ENCODE measurements at places on chromosomes 3 and 15. TPM values are rescaled to one million over a fixed set of nuclear protein-coding genes. Genes with fewer than 3 reads are reported as not detected.

GRCh38 chr15:38024293-38025091 is 90.1 kb downstream of the TMCO5A start:
- no peaks in the 10 kb centered on the region for H3K36me3 ChIP-seq
- H3K4me1 ChIP-seq: no peaks in the 10 kb centered on the region
- H3K27me3 ChIP-seq: no peaks in the 10 kb centered on the region

- H3K27ac ChIP-seq: no peak overlapping the region
- no peaks in the 10 kb centered on the region for H3K36me3 ChIP-seq
- H3K4me1 ChIP-seq: no peaks in the 10 kb centered on the region
- H3K27me3 ChIP-seq: no peaks in the 10 kb centered on the region
Observed at GRCh38 chr3:125087768-125088391, 32.1 kb upstream of the HEG1 start.

GRCh38 chr3:186691676-186692075 is 25.5 kb upstream of the KNG1 start:
- no peak for DNase-seq
- no peaks in the 10 kb centered on the region for H3K27me3 ChIP-seq
- no peak overlapping the region for H3K4me3 ChIP-seq

- DNase-seq: no peak
- H3K27ac ChIP-seq: no peak overlapping the region
- no peaks in the 10 kb centered on the region for H3K27me3 ChIP-seq
- no peaks in the 10 kb centered on the region for H3K4me1 ChIP-seq
Observed at GRCh38 chr3:134341389-134341788, 32.9 kb downstream of the AMOTL2 start.

- H3K27me3 ChIP-seq: no peaks in the 10 kb centered on the region
- no peaks in the 10 kb centered on the region for H3K4me1 ChIP-seq
- no peaks in the 10 kb centered on the region for H3K36me3 ChIP-seq
Observed at GRCh38 chr3:64490180-64490724, 197.5 kb downstream of the ADAMTS9 start.

DNA sequence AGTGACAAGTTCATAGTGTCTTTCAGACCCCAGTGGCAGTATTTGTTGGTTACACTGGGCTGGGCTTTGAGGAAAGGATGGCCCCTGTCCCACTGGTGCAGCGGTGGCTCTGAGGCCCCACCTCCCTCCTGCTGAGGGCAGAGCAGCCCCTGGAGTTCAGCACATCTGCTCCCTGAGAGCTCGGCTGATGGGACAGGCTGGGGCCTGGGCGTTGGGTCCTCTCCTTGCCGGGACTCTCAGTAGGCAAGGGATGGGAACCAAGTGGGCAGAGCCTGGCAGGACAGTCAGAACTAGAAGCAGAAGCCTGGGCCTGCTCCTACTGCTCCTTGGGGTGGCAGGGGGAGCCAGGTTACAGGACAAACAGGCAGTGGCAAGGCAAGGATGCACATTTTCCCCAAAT is 114.5 kb downstream of the NUP210 start:
- no peak for DNase-seq
- no peaks in the 10 kb centered on the region for H3K27me3 ChIP-seq
- no peak overlapping the region for H3K4me3 ChIP-seq

DNA sequence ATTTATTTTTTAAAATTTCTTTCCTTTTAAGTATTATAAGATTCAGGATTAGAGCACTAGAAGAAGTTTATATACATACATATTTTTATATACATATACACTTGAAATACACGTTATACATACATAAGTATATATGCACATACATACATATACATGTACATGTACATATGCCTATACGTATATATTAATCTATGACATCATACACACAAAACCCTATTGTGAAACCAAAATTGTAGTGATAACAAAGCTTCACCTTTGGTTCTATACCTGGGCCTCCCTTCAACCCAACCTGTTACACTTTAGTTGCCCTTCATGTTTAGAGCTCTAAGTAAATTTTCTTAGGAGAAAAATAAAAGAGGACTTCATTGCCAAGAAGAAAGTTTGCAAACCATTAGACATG is 17.0 kb downstream of the AADACL2 start:
- H3K4me1 ChIP-seq: no peaks in the 10 kb centered on the region
- H3K4me3 ChIP-seq: no peak overlapping the region
- H3K36me3 ChIP-seq: no peaks in the 10 kb centered on the region
- DNase-seq: no peak

GRCh38 chr3:149021830-149022229 is 30.5 kb downstream of the GYG1 start:
- no peaks in the 10 kb centered on the region for H3K27me3 ChIP-seq
- peaks cover 10% of the 10 kb centered on the region for H3K4me1 ChIP-seq
- H3K36me3 ChIP-seq: no peaks in the 10 kb centered on the region
- H3K4me3 ChIP-seq: no peak overlapping the region
- no peak for DNase-seq
- no peak overlapping the region for H3K27ac ChIP-seq

GRCh38 chr3:145087038-145087437 is 1073.9 kb downstream of the PLOD2 start:
- H3K4me3 ChIP-seq: no peak overlapping the region
- DNase-seq: no peak
- H3K36me3 ChIP-seq: no peaks in the 10 kb centered on the region
- no peaks in the 10 kb centered on the region for H3K27me3 ChIP-seq
- no peak overlapping the region for H3K27ac ChIP-seq

DNA sequence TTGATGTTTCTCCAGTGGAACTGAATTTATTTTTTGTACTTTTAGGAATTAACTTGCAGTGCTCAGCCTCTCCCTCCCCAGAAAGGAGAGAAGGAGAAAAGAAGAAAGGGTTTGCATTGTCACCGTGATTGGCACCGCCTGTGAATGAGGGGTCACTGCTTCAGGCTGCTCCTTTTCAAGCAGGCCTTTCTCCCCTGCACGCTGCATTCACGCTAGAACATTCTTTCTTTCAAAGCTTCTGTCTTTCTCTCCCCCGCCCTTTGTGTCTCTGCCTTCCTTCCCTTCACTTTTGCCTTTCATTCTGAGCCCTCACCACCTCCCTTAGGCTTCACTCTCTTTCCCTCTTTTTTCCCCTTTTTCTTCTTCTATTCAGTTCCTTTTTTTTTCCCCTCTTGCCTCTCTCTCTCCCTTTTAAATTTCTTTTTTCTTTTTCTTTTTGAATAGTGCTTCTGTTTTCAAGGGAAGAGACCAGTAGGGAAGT is 42.4 kb downstream of the ZNF710 start:
- peaks cover 4% of the 10 kb centered on the region for H3K4me1 ChIP-seq
- H3K27me3 ChIP-seq: no peaks in the 10 kb centered on the region
- DNase-seq: no peak
- H3K27ac ChIP-seq: no peak overlapping the region

DNA sequence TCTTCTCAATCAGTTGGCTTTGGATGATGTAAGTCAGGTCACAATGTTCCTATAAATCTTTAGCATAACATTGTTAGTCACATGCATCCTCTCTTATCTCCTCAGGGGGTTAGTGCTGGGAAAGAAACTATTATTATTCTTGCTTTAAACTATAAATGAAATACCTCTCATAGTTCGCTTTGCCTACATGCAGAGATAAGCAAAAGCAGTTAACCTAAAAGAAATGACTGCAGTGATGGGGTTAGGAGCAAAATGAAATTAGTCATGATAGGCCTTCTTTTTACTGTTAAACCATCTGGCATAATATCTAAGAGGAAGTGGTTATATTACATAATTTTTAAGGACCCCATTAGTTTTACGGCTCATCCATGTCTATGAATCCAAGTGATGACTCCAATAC is 91.7 kb upstream of the IGSF10 start:
- H3K4me1 ChIP-seq: peaks cover 4% of the 10 kb centered on the region
- no peak overlapping the region for H3K4me3 ChIP-seq
- no peaks in the 10 kb centered on the region for H3K27me3 ChIP-seq
- H3K36me3 ChIP-seq: no peaks in the 10 kb centered on the region
- no peak for DNase-seq
- H3K27ac ChIP-seq: no peak overlapping the region

DNA sequence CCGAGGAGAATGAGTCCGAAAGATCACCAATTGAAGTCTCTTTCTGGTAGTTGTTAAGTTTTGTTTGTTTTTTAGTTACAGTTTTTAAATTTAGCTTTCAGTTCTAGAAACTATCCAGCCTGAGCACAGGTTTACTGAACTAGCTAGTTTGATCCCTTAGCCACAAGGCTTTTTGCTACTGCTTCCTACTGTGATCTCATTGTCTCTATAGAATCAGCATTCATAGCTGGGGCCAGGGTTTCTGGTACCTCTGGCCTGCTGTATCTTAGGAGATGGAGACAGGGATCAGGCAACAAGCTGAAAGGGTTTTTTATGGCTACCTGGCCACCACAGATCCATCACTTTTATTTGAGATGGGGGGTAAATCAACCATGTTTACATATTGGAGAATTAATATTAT is 37.0 kb downstream of the GOLM2 start:
- no peaks in the 10 kb centered on the region for H3K36me3 ChIP-seq
- no peak overlapping the region for H3K27ac ChIP-seq
- H3K27me3 ChIP-seq: no peaks in the 10 kb centered on the region
- H3K4me3 ChIP-seq: no peak overlapping the region

CLK3 gene
- total RNA-seq: 197 TPM

GRCh38 chr15:81254277-81254915 is 57.7 kb downstream of the IL16 start:
- no peak overlapping the region for H3K4me3 ChIP-seq
- no peak overlapping the region for H3K27ac ChIP-seq
- no peak for DNase-seq
- H3K4me1 ChIP-seq: no peaks in the 10 kb centered on the region
- no peaks in the 10 kb centered on the region for H3K27me3 ChIP-seq
- no peaks in the 10 kb centered on the region for H3K36me3 ChIP-seq
